ENCODE measurements at places on chromosomes 5 and 9.
A peak's percentile ranks its signal among the peaks of the same experiment; 100 is the strongest.

DNA sequence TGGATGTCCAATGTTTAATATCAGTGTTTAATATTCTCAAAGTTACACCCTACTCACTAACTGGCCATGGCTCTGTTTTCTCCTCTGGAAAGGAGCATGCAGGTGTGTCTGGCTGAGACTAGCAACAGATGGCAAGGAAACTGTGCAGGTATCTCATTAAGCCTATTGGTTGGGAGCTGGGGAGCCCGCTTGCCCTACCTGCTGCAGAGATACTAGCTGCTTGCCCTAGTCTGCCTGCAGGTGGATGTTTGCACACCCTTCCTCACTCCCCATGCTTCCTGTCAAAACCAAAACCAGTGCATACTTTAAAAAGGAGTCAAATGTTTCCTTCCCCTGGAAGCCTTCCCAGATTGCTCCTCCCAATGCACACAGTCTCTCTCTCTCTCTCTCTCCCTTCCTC, 228.3 kb upstream of the RASEF start:
- DNase-seq: peak; percentile 9

- DNase-seq: no peak
Observed at GRCh38 chr5:57231607-57232006, 57.7 kb downstream of the GPBP1 start.

DNA sequence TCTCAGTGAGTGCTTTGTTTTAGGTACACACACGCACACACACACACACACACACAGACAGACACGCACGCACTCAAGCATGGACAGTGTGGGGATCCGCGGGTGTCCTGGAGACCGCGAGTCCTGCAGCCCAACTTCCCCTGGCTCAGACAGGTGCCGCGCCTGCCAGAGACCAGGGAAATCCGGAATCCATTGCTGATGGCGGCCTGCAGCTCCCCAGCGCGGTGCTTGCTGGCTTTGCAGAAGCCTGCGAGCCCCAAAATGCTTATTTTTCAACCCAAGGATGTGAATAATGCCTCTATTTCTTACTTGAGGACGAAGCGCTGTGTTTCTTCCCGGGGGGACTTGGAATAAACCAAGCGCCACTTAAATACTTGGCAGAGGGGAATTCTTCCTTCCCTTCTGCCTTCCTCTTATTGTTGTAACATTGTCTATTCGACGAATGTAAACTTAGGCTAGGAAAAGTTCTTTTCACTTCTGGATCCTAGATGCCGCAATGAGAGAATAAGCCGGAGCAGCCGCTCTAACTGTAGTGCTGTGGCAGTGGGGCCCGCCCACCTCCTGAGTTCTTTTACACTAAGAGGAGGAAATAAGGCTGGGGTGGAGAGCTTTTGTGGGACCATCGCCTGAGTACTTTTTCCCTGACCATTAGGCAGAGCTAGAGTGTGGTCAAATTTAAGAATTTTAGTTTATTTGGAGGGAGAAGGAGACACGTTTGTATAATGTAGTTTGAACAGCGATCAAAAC, 802 bp downstream of the ITGA2 start:
- DNase-seq: peak; percentile 65

DNA sequence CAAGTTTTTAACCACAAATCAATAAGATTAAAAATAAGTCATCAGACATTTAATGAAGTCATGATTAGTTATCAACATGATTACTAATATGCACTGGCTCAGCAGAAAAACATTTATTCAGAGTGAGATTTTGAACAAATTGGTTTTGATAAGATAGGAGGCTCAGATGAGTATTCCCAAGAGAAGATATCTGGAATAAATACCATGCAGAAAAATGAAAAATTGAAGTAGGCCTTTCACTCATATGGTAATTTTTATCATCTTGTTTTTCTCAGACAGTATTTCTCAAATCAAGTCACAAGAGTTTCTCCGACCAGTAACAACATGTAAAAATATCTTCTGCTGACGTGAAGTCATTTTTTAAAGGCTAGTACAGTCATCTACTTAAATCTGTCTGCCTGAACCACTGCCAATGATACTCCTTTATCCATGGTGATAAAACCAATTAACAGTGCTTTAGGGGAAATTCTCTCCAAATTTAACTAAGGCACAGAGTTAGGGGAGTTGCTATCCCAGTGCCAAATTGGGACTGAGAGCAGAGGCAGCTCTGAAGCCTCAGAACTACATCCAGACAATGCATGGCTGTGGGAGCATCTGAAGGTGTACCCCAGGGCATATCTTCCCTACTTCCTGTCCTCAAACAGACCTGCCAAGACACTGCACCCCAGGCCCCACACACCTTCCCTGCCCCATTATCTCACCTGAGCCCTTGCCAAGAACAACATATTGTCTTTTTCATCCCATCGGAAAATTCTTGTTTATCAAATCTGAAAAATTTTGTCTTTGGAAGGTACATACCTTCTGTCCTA, 105.5 kb upstream of the TSLP start:
- no peak for DNase-seq

- no peak for DNase-seq
Observed at GRCh38 chr5:148934895-148935400, 108.5 kb downstream of the ADRB2 start.

DNA sequence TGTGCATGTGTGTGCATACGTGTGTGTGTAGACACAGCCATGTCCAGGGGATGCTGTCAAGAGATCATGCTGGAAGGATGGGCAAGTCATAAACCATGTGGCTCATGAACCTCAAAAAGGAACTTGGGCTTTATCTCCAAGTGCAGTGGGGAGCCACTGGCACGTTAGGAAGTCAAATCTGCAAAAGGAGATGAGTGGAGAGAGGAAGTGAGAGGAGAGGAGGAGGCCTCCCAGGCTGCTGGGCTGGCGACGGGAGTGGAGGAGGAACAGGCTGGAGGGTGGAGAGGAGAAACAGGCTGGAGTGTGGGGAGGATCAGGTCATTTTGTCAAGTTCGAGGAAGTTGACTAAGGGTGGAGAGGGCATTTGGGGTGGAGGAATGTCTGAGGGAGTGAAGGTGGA, 29.2 kb upstream of the TIFAB start:
- no peak for DNase-seq

GRCh38 chr9:134437403-134438194, 111.3 kb downstream of the RXRA start:
- DNase-seq: no peak

GRCh38 chr5:27062451-27062850, 24.1 kb upstream of the CDH9 start:
- no peak for DNase-seq

- no peak for DNase-seq
Observed at GRCh38 chr5:74405593-74405992, 234.9 kb downstream of the ENC1 start.

DNA sequence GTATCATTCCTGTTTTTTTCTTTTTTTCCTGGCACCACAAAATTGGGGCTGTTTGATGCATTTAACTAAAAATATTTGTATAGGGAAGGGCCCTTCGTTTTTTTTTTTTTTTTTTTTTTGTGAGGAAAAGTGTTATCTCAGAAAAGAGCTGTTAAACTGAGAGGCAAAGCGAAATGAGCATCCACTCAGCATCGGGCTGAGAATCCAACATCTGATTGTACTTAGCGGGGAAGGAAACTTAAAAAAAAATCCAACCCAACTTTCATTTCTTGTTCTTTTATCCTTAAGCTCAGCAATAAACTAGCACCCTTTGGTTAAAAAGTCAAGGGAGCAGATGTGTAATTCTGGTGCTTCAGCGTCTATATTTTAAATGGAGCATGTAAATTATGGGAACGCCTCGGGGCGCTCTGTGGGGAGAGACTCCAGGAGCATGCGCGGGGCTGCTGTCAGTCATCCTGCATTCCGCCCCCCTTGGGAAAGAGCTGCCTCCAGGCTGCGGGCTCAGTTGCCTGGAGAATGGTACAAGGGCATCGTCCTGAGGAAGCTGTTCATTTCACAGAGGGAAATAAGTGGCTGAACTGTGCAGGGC, 33.3 kb downstream of the DMRT2 start:
- DNase-seq: no peak

DNA sequence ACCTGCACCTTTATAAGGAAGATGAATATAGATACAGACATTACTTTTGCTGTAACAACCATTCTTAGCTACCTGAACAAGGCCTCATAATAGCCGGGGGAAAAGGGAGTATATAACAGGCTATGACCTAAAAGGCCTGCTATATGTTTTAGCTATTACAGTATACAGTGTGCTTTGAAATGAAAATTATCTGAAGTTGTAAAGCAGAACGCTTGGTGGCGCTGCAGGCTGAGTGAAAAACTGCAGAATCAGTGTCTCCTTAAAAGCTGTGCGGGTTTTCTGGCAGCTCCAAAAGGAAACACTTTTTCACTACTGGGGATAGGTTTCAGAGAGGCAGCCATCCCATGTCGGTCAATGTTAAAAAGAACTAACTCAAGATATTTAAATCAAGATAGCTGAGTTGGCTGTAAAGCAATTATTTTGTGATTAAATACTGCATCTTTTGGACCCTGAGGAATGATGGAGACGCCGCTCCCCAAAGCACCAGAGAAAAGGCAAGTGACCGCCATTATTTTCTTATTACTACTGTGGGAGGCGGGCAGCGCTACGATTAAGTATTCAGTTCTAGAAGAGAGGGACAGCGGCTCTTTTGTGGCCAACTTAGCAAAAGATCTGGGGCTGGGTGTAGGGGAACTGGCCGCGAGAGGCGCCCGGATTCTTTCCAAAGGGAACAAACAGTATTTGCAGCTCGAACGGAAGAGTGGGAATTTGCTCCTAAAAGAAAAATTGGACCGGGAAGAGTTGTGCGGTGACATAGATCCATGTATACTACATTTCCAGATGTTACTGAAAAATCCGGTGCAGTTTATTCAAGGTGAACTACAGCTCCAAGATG, 5.9 kb downstream of the PCDHB6 start:
- DNase-seq: peak; percentile 17

DNA sequence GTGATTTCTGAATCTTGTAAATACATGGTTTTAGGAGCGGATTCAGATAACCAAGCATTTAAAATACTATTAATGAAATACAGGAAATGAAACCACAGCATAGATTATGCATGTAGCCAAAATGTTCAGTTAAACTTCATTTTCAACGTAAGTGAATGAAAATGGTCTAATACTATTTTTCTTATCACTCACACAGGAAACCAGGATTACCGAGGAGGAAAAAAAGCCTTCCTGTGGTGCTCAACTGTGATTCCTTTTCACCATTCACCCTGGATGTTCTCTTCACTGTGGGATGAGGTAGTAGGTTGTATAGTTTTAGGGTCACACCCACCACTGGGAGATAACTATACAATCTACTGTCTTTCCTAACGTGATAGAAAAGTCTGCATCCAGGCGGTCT, 83.4 kb upstream of the ZNF169 start:
- no peak for DNase-seq

DNA sequence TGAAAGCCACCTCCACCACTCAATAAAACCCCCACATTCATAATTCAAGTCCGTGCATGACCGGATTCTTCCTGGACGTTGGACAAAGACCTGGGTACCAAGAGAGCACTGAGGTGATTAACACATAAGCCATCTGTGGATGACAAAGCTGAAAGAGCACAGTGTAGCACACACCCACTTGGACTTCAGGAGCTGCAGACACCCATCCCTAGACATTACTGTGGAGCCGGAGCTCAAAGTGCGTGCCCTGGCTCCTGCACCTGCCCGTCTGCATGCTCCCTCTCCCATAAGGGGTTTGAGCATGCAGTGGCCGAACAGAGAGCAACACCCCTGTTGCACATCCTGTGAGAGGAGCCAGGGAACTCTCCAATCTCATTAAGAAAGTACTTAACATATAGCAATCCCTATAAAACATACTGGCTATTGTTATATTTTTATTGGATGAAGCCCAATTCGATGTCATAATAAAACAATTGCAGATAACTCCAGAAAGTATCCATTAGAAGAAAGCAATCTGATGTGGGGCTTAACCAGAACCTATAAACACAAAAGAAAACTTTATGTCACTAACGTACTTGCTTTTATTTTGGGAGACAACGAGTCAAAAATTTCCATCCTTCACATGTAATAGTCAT, 1174.2 kb upstream of the C9orf72 start:
- no peak for DNase-seq

- DNase-seq: no peak
Observed at GRCh38 chr9:87615136-87615535, 110.8 kb upstream of the CTSL start.

DNA sequence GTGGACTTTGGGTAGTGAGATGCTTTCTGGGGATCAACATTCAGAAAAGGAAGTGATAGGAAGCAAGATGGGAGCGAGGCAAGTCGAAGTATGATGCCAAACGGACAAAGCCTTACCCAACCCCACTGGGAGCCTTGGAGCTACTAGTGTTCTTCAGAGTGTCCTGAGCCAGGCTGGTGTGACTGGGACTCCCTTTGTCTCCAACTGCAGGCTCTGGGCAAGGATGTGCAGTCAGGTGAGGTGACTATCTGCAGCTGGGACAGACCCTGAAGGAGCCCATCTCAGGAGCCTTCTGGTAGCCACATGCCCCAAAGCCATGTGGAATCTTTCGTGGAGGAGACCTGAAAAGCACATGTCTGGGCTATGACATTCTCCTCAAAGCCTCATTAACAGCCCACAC, 360.6 kb downstream of the MTRR start:
- DNase-seq: no peak

GRCh38 chr9:1415146-1415545, 365.0 kb downstream of the DMRT2 start:
- no peak for DNase-seq

DNA sequence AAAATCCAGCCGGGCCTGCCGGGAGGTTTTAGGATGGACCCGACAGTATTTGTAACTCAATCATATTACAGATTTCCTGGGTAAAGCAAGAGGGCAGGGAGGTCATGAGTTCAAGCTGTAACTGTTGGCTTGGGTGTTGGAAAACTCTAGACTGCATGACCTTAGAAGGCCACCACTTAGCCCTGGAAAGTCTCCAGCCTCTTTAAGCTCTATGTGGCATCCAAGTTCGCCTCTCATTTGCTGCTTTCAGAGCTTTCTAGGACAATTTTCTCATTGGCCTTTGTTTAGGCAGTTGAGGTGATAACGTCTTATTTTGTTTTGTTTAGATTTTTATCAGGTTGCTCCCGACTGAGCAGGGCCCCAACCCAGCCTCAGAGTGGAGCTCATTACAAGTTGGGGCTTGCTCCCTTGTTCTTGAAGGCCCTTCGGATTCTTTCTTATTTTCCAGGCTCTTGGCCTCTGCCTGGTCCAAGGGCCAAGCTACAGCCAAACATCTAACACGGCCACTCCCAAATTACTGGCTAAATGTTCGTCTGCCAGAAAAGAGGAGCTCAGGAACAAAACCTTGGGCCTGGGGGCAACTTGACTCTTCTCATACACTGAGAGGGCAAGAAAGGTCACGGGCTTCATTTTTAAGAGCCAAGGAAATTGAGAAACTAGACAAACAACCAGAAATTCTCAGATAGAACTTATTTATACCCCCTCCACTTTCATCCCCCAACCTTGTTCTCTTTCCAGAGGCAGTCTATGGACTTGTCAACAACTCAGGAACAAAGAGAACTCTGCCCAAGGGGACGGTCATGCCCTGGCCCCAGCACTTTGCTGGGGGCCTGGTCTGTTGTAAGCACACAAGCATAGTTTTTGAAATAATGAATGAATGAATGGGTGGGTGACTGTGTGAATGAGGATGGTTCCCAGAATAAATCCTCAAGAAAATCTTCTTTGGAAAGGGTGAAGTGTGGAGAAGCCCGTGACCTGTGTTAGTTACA, 526.9 kb downstream of the BNC2 start:
- no peak for DNase-seq

- no peak for DNase-seq
Observed at GRCh38 chr9:97773091-97773490, 76.0 kb upstream of the XPA start.

GRCh38 chr5:97164846-97165245, 18.2 kb downstream of the RIOK2 start:
- no peak for DNase-seq

All from NCI-H146 (cell line).